Stimulated activated CD8-positive, alpha-beta memory T cell treated with anti-CD3 and anti-CD28 coated beads, Interleukin-15, amount 100 ng/mL, for 4 hours (primary cell): ENCODE measurements at places on chromosomes 5 and 9.
A peak's percentile ranks its signal among the peaks of the same experiment; 100 is the strongest.

GRCh38 chr5:7500256-7500655 lies 104.3 kb downstream of the ADCY2 start:
- DNase-seq, result no peak

DNA sequence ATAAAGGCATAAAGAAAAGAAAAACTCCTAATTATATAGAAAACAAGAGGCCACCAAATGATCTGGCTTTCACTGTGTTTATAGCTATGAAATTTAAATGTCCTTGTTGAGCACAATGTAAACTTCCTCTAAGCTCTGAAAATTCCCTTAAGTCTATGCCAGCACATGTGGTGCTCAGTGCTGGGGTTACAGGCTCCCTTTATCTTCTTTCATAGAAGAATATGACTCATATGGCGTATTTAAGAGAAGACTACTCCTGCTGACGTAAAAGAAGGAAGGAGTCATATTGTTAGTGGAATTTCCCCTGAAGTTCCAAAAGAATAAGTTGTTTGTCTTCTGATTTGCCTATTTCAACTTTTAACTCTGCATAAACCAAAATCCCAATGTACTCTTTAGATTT lies 30.4 kb downstream of the RNF145 start:
- no peak for DNase-seq

- DNase-seq, result no peak
These were observed 139.7 kb downstream of the LRRC70 start for GRCh38 chr5:62718324-62718723.

DNA sequence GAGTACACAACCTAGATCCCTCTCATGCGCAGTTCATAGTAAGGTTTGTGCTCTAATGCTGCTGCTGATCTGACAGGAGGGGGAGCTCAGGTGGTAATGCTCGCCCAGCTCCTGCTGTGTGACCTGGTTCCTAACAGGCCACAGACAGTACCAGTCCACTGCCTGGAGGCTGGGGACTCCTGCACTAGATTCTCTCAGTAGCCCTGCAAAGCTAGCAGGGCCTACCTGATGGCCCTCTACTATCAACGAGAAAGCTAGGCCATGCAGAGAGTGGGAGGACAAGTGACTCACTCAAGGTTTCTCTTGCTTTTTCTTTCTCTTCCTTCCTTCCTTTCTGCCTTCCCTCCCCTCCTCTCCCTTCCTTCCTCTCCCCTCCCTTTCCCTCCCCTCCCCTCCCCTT lies 55.1 kb upstream of the TEX48 start:
- peak; percentile 32 for DNase-seq

DNA sequence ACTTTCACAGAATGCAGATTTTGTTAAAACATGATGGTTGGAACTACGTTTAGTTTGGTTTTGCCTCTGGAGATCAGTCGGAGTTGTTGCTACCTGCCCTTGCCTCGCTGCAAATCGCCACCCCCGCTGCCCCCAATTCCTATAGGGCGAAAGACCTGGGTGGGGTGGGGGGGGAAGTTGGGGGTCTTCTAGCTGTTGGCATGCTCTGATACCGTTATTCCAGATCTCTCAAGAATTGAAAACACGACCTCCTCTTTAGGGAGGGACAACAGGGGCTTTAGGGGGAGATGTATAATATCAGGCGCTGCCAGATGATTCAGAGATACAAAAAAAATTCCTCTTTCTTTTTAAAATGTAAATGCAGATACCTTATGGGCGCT lies 36.4 kb upstream of the NFIB start:
- no peak for DNase-seq

DNA sequence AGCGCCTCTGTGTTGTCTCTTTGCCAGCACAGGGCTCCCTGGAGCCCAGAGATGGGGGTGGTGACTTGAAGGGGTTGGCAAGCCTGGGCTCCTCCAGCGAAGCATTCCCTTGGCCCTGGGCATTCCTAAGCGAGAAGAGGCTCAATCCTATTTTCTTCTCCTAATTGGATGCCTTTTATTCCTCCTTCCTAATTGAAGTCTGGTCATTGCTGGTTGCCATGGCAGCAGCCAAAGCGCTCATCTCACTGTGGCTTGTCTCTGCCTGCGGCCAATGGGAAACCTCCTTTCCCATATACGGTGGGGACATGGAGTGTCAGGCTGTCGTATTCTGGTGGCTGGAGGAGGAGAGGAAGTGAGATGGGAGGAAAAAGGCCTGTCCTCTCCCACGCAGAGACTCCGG lies 52.3 kb upstream of the RARS1 start:
- no peak for DNase-seq

DNA sequence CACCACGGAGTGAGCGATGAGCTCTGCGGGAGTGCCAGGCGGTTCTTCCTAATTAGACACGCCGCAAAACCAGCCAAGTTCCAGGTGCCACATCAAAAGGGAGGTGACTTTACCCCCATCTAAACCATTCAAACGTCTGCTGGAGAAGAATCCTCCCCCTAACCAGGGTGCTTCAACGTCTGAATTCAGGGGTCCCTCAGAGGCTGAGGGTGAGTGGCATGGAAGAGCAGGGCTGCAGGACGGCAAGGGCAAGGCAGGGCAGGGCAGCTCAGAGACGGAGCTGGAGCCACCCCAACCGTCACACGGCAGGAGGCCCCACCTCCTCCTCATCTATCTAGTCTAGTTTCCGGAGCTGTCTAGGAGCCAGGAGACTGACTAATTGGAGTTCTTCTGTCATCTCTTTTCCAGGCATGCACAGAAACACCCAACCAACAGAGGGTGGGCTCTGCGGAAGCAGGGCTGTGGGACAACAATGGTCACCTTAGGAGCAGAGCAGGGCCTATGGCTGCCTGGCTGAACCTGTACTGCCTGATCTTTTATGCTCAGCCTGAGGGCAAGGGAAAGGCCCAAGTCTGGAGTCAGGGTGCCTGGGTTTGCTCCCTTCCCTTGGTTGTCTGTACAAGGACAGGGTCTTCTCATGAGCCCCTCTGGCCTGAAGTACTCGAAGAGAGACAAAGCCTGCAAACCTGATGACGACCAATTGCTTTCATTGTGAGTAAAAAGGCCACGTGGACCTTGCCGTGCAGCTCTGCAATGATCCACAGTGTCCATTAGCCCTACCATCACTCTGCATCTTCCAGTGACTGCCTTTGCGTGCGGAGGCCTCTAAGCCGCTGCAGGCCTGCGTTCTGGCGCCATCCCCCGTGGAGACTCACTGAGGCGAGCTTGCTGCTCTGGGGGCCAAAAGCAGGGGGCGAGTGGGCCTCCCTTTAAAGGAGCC lies 81.0 kb upstream of the SLC25A51 start:
- no peak for DNase-seq

DNA sequence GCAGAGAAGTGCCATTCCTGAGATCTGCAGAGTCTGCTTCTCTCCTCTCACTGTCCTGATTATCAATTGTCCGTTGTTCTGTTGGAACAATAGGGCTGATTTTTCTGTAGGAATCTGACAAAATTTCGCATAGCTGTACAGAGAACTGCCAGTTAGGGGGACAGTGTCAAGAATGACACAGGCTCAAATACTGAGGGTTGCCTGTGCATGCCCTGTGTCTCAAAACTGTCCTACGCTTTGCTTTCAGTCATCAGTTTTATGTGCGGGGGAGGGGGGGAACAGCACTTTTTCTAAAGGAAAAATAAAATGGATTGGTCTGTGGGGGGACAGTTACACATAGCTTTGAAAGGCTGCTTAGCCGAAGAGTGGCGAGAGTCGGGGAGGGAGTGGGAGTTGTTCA lies 248.6 kb downstream of the PDZD2 start:
- no peak for DNase-seq

GRCh38 chr9:20664501-20664900 lies 19.6 kb upstream of the FOCAD start:
- DNase-seq, result no peak

GRCh38 chr5:95940758-95941682 lies 20.6 kb downstream of the ELL2 start:
- no peak for DNase-seq

- no peak for DNase-seq
These were observed 113.5 kb downstream of the TSSK1B start for GRCh38 chr5:113321276-113321675.

DNA sequence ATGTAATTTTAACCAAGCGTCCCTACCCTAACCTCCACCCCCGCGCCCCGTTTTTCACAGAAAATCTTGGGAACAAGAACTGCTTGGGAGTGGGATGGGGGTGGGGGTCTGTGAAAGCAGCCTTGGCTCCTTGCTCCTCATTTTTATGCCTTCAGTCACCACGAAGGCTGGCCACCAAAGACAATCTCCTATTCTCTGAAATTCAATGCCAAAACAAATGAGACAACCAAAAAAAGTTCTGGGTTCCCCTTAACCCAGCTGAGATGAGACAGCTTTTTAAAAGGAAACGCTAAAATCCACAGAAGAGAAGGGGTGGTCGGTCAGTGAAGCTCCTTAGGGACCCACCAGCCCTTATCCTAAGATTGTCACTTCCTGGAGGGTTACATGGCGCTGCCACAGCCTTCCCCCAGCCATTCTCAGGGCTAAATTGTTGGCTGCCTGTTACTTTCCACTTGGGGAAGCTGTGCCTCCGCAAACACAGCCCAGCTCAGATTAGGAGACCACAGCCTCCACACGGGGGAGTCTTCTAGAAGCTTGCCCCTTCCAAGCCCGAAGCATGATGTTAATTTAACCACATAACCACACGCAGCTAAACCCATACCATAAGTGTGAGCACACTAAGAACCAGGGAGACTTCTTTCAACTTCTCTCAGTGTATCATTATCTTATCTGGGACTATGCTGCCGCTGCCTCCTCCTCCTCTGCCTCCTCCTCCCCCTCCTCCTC lies 136.3 kb downstream of the FOXD1 start:
- no peak for DNase-seq

GRCh38 chr5:8349855-8350254 lies 480.9 kb downstream of the MTRR start:
- DNase-seq, result no peak

DNA sequence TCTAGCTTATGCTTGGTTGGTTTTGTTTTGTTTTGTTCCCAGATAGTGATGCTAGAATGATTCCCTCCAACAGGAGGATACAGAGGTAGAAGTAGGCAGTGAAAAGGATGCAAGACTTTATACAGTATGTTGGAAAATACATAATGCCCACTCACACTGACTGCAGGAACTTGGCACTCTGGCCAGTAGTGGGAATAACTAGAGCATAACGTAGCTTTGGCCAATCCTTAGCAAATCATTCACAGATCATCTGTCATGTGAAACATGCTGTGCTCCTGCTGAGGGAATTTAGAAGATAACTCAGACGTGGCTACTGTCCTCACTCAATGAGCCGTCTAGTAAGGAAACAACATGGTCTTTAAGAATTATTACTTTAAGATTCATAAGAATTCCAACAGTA lies 13.5 kb downstream of the CFAP90 start:
- no peak for DNase-seq

DNA sequence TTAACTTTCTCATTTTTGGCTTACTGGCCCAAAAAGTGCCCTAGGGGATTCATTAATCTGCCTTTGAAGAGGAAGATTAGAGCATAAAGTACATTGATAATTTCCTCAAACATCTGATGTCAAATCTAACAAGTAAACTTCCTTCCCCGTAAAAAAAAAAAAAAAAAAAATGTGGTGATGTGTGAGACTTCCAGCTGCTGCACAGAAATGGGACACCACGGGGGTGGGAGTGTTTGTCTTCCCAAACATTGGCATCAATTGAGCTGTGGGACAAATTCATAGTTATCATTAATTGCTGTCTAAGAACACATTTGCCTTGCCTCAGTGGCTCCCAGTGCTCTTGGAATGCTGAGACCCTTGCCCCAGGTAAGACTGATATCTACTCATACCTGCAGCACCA lies 149.6 kb downstream of the ADAMTS12 start:
- DNase-seq, result no peak

GRCh38 chr9:30039712-30040111 lies 2344.7 kb upstream of the ACO1 start:
- DNase-seq, result no peak
